Non-pigmented ciliary epithelial cell (primary cell): ENCODE measurements at places on chromosomes 2 and 18.

DNA sequence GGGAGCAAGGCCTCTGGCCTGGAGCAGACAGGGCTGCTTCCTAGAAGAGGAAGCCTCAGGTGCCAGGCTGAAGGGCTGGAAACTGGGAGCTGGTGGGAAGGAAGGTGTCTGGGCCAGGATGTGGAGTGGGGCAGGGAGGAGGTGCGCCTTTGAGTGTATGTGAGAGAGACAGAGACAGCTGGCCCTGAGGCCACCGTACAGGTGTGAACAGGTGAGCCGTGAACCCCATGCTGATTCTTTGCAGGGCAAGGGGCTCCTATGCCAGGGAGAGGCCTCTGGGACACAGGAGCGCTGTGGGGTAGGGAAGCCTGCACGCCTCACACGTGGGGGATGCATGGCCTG lies 16.3 kb downstream of the ZFP36L2 start:
- no peak for DNase-seq

DNA sequence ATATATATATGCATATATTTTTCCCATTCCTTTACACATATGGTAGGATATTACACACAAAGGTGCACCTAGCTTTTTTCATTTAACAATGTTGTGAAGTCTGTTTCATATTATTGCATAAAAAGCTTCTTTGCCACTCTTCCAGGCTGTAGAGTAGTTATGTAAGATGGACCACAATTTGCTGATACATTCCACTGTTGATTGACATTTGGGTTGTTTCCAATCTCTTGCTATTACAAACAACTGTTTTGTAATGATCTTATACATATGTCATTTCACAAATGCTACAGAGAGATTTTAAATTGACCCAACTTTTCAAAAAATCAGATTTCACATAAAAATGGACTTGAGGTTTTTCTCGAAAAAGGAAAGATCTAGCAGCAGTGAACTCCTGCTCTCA lies 301.4 kb downstream of the CDCA7 start:
- no peak for DNase-seq

DNA sequence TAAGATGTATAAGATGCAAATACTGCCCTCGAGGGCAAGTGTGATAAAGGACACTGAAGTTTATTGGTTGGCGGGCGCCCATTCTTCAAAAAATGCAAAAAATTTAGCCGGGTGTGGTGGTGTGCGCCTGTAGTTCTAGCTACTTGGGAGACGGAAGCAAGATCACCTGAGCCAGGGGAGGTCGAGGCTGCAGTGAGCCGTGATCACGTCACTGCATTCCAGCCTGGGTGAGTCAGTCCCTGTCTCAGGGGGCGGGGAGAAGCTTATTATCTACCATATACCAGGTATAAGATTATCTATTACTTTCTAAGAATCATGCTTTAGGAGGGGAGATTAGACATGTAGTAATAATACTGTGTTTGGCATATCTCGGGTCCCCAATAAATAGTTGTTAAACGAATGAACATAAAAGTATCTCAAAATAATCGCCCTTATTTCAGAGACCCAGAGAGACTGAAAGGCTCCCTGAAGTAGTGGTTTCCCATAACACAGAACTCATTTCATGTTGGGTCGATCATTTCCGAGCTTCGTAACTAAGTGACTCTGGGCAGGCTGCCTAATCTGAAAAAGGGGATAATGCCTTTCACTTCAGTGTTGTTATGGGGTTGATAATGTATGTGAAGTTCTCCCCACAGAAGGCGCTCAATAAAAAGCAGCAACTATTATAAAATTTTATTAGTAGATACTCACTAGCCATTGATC lies 1.2 kb upstream of the SELENOI start:
- DNase-seq, result no peak

DNA sequence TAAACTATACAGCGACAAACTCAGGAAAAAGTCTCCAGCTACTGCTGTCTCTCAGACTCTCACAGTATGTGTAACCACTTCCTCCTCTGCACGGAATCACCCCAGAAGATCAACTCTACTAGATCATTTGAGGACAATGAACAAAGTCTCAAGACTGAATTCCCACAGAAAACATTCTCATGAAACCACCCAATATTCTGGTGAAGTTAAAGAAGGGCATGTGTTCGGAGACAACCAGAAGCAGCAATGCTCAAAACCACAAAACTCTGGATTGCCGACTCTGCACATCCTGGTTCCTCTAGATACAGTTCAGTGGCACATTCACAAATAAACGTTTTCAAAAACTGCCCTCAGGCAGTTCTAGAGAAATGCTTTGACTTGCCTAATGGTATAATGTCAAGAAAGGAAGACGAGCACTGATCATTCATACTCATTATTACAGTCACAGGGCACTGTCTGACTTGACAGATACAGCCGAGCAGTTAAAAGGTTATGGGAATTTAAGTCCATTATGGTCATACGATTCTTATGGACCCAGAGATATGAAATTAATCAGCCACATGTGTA lies 91.9 kb upstream of the STK17B start:
- DNase-seq, result no peak

GRCh38 chr2:11133936-11134320 lies 21.3 kb upstream of the SLC66A3 start:
- no peak for DNase-seq

GRCh38 chr2:86229221-86229620 lies 30.0 kb downstream of the MRPL35 start:
- DNase-seq, result no peak

DNA sequence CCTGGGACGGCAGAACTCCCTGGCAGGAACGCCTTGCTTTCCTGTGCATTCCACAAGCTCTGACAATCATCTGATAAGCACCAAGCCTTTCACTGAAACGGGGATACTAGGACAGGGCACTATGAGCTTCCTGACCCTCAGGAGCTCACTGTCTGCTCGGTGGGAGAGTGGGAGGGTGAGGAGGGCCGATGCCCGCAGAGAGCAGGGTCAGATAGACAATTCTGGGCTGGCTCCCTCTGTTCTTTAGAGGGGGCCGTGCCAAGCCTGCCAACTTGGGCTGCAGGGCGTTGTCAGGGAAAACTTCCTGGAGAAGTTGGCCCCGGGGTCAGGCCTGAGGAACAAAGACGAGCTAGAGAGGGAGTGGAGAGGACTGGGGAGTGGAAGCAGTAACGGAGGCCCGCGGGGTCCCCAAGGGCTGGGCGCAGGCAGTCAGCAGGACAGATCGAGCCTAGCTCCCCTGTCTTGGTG lies 82.0 kb downstream of the CTAGE1 start:
- no peak for DNase-seq

DNA sequence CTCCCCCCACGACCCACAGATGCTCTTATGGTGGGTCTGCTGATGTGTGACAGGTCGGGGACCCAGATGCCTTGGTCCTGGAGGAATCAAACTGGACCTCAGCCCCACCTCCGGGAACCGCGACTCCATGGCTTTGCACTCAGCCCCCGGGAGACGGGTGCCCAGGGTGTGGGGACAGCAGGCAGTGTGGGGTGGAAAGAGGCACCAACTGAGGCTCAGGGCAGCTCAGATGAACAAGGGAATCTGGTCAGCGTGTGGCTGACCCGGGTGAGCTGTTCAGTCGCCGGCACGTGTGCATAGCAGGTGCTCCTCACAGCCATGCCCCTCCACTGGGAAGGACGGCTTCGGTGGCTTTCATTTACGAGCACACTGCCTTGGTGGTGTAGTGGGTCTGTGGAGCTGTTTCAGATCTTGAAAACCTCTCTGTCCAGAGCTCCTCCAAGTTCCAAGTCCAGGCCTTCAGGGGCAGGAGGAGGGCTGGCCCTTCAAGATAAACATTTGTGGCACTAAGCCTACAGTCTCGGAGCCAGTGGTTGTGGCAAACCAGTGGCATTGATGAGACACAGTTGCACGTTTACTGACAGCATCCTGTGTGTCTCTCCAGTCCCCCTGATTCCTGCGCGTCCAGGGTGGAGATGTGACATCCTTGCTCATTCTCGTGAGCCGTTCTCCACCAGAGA lies 471.2 kb upstream of the HS6ST1 start:
- DNase-seq, result no peak

DNA sequence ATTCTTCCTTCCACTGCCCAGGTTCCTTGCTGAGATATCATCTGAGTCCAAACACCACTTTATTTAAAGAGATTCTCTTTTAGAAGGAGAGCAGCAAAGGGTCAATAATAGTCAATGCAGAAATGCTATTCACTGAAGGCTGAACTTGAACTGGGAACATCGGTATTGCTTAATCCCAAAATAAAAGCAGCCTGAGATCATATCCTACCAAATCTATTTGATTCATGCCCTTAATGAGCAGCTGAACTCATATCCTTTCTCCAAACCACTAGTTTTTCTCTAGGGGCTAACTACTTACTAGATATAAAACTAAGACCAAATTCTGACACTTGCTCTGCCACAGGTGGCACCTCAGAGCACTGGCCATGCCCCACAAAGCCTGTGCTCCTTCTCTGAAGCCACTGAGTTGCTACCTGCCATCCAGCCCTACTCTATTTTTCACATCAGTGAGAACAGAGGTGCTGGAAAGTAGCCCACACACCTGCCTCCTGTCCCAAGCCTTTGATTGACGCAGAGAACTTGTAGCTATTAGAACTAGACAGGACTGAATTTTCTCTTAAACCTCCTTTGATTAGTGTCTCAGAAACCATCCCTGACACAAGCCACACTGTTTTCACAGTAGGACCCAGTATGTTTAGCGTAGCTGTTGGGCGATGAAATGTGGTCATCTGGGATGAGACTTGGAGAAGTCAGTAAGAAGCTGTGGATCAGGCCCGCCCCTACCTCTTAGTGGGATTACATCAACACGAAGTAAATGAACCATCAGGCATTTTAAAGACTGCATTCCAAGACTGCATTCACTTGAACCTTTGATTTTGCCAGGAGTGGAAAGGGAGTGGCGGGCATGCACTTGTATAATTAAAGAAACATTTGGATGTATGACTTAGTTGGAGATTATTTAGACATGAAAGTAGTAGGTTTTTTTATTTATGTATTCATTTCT lies 124.3 kb downstream of the RBMS1 start:
- no peak for DNase-seq

- no peak for DNase-seq
Measured at GRCh38 chr2:184294831-184295230, 303.5 kb upstream of the ZNF804A start.

- no peak for DNase-seq
Measured at GRCh38 chr2:8639122-8639635, 42.7 kb upstream of the ID2 start.

DNA sequence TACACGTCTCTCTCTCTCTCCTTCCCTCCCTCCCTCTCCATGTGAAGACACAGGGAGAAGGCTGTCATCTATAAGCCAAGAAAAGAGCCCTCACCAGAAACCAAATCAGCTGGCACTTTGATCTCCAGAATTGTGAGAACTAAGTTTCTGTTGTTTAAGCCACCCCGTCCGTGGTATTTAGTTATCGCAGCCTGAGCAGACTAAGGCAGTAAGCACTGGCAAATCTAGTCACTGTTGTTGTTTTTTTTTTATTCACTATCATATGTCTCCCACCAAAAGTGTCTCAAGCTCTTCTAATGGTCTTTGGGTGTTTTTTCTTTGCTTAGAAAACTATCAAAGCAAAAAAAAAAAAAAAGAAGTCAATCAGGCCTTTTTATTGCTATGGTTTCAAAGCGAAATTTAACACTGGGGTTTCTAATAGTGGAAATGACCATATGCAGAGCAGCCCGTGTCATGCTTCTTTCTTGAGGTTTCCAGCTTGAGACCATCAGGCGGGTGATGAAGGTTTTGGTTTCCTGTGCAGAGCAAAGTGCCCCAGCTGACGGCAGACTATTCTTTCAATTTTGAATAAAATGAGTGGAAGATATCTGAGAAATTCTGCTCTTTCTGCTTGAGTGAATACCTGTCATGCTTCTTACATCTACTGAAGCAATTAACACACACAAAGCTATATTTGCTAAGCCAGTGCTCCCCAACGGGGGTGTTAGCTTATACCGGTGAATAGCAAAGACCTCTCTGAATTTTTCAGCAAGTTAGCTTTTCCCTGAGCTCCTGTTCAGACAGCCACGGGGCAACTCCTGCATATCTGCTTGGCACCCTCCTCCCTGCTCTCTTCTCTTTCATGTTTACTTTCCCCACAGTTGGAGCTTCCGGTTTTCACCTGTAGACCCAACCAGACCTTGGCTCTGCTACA lies 394.1 kb upstream of the ATP5MC3 start:
- DNase-seq, result no peak

GRCh38 chr2:152525277-152525838 lies 190.4 kb downstream of the FMNL2 start:
- no peak for DNase-seq

- peak; percentile 27 for DNase-seq
Measured at GRCh38 chr2:134327367-134327766, 73.5 kb downstream of the MGAT5 start.

GRCh38 chr2:100278986-100279385 lies 43.3 kb downstream of the LONRF2 start:
- DNase-seq, result no peak

- DNase-seq, result no peak
Measured at GRCh38 chr18:79900610-79901570, 50.6 kb downstream of the SLC66A2 start.

- DNase-seq, result no peak
Measured at GRCh38 chr18:50895350-50896045, 16.6 kb downstream of the ME2 start.

DNA sequence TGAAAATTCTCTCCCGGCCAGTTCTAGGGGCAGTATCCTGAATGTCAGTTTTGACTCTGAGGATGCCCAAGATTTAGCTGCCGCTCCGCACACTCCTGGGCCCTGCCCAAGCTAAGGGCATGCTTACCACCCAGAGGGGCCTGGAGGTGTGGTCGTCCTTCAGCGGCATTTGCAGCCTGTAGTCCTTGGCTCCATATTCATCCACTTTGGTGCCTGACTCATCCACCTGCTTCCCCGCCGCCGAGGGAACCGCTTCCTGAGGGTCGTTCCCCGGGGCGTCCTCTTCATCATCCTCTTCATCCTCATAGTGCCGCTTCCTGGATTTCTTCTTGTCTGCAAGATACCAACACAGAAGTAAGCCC lies 577 bp downstream of the ERCC3 start:
- no peak for DNase-seq

GRCh38 chr2:222296911-222297599 lies 1.7 kb downstream of the PAX3 start:
- no peak for DNase-seq

GRCh38 chr18:23593720-23594119 lies 7.4 kb upstream of the NPC1 start:
- DNase-seq, result peak; percentile 56

GRCh38 chr18:79919089-79919488 lies 32.4 kb downstream of the SLC66A2 start:
- no peak for DNase-seq

DNA sequence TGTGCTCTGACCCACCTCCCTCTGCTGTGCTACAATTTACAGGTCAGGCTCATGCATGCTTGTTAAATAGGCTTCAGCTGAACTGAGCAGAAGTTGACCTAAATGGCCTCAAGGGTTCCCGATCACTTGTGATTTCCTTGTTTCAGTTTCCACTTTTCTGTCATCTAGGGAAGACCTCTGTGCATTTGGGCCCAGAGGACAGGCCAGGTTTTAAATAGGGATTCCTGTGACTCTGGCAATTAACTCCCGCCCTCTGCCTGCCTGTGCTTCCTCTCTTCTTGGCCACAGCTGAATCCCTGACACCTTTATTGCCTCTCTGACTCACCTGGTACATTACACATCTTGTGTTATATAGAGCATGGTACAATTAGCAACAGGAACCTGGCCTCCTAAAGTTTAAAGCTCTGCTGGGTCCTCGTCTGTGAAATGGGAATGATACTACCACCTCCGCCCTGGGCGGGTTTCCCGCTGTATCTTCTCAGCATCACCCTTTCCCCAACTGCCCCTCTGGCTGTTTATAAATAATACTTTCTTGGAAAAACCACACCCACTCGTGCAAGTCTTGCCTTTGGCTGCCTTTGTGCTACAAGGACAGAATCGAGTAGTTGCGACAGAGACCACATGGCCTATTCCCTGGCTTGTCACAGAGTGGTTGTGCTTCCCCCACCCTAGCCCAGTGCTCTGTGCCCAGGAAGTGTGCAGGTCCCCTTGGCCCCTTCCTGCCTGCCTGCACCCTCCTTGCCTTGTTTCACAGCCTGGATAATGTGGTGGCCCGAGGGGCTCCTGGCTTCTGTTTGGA lies 7.9 kb downstream of the CABLES1 start:
- DNase-seq, result no peak
